Lung (tissue), 17 donors: ENCODE measurements at places on chromosomes 5 and 9.
A peak's percentile ranks its signal among the peaks of the same experiment; 100 is the strongest.

GRCh38 chr5:139468421-139468931 is 2.3 kb upstream of the SMIM33 start:
- no peak for DNase-seq

DNA sequence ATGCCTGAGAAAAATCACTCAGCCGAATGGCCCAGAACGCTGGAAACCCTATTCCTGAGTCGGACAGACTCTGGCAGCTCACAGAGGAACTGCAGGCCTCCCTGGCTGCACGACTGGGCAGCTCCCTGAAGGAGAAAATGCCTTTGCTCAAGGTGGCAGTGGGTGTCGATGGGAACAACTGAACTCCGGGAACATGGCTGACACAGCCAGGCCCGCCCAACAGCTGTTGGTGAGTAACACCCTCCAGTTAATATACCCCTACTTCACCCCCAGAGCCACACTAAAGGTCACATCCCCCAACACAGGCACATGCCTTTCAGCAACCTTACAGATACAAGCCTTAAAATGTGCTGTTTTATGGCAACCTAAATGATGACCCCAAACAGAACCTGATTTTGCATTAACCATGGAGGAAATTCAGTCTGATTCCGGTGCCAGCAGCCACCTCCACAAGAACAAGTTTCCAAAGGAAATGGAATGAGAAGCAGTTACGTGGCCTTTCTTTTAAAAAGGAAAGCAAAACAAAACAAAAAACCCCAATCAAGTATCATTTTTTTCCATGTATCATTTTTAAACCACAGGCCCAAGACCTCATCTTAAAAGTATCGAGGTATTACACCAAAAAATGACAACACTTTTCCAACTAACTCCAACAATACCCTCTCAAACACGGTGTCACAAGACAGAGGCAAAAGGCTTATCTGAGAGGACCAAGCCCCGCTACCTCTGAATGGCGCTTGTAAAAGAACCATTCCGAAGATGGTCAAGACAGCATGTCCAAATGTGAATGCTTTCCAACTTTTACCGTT is 3.1 kb downstream of the KLF9 start:
- DNase-seq, result no peak

DNA sequence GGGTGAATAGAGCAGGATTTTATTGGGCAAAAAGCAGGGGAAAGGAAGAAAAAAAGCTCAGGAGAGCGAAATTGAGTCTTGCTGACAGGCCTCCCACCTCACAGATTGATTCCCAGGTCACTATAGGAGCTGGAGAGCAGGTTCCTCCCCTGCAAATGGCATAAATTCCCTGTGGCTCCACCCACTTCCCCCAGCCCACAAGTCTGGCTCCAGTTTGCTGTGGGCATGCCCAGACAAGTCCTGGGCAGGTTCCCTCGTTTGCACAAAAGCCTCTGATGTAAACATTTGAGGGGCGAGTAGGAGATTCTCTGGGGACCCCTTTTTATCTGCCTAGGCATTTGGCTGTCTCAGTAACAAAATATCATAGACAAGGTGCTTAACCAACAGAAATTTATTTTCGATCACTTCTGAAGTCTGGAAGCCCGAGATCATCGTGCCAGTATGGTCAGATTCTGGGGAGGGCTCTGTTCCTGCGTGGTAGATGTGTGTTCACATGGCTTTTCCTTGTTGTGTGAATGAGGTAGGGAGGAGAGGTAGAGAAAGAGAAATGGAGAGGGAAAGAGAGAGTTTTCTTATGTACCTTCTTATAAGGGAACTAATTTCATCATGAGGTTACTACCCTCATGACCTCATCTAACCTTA is 614.5 kb downstream of the MAT2B start:
- no peak for DNase-seq

DNA sequence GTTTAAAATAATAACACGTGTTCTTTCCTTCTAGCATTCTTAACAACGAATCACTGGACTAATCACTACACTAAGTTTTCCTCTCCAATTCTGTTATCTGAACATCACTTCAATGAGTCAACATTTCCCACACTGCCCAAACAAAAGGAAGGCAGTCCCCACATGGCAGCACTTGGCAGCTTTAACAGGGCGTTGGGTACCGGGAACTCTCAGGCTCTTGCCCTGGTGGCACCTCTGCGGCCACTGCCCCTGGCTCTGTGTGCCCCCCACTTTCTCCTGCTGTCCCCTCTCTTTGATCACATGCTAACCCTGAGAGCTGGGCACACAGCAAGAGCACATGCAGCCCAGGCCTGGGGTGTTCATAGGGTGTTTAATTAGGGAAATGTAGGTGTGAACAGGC is 15.7 kb downstream of the SLC6A3 start:
- DNase-seq, result no peak

DNA sequence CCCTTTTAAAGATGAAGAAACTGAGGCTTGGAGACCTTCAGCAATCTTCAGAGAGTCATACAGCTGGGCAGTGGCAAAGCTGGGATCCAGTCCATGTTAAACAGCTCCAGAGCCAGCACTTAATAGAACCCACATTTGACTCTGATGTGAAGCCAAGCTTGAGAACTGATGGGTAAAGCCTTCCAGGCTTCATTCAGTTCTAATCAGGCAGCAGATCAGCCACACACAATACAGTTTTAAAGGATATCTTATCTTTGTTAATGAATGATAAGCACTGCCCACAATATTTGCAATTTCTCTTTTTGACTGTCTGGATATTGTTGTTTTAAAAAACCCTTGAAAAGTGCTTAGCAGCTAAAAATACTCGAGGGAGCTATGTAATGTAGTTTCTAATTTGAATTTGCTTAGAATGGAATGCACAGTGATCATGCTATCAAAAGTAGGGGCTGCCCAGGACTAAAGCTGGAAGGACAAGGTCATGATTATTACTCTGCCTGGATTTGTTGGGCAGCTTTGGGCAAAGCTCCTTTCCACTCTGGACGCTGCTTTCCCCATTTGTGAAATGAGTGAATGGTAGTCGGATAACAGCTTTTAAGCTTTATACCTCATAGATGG is 31.3 kb upstream of the HTR4 start:
- DNase-seq, result peak; percentile 91

DNA sequence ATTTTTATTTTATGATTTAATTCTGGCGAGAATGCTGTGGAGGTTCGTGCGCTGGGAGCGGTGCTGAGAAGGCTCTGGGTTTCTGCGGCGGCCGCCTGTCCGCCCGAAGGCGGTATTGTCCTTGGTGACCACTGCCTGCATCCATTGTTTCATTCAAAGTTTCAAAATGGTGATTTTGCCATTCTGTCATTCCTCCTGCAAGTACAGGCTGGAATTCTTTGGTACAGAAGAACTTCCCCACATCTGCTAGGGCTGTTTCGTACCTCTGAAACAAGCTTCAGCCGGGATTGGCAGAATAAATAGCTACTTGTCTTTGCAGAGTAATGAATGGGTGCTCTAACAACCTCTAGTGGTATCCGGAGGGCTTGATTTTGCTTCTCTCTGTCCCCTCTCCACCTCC is 112.6 kb upstream of the CACNA1B start:
- DNase-seq, result no peak

GRCh38 chr9:114317665-114318357 is 5.1 kb upstream of the ORM1 start:
- peak; percentile 53 for DNase-seq

DNA sequence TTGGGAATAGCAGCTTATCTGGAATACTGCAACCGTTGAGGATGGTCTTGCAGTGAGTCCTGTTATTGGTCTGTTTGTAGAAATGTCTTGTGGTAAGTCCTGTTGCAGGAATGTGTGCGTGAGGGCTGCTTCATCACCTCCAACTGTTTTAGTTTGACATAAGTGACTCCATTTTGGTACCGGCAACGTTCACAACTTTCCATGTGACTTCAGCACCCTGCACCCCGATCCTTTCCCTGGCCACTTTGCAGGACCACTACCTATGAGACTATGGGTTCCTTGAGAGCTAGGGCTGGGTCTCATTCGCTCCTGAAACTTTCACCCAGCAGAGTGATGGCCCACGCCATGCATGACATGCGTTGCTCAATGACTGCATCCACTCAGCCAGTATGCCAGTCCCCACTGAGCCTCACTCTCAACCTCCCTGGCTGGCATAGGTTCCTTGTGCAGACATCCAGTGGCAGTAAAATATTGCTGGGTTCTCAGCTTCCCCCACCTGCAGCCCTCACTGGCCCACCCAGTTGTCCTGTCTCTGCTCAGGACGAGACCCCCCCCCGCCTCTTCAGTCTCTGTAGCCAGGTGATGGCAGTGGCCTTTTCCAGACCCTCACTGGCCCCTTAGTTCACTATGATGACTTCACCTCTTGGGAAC is 8.0 kb downstream of the SURF6 start:
- no peak for DNase-seq
